ENCODE measurements at places on chromosomes 2 and 18. TPM values are rescaled to one million over a fixed set of nuclear protein-coding genes. Genes with fewer than 3 reads are reported as not detected.
A peak's percentile ranks its signal among the peaks of the same experiment; 100 is the strongest.

GRCh38 chr2:120344976-120345581, 857 bp upstream of the INHBB start:
- DNase-seq = no peak

GRCh38 chr2:69807821-69808540, 21.5 kb upstream of the GMCL1 start:
- DNase-seq = no peak

DNA sequence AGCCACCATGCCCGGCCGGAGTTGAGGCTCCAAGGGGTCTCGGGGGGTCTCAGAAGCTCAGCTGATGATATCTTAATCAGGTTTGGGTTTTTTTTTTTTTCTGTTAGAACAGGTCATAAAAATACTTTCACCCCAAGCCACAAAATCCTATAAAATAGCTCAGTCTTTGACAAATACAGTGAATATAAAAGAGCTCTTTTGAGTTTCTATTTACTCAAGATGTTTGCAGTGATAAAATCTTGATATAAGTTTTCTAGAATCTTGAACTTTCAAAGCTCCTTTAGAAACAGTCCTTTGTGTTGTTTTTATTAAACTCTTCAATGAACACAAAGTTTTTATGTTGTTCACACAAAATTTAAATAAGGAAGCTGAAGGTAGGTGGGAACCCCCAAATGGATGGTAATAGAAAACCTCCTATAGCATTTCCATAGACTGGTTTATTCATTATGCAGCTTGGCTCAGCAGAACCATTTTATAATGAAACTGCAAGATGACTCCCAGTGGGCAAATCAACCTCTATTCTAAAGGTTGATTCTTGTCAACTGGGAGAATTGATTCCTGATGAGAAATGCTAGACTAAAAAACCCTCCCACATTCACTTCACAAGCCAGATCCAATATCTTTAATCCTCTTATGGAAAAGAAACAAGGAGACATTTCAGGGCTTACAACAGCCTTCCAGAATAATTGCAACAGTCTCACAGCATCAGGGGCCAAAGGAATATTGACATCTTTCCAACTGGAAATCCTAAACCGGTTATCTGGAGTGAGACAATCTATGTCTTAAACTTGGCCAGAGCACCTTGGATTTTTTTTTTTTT, 13.6 kb upstream of the NARS1 start:
- DNase-seq = no peak

- DNase-seq = no peak
These were observed 516.9 kb downstream of the EIPR1 start for GRCh38 chr2:2860589-2861300.

- peak; percentile 70 for DNase-seq
These were observed 15.0 kb downstream of the KCNJ13 start for GRCh38 chr2:232761301-232761907.

DNA sequence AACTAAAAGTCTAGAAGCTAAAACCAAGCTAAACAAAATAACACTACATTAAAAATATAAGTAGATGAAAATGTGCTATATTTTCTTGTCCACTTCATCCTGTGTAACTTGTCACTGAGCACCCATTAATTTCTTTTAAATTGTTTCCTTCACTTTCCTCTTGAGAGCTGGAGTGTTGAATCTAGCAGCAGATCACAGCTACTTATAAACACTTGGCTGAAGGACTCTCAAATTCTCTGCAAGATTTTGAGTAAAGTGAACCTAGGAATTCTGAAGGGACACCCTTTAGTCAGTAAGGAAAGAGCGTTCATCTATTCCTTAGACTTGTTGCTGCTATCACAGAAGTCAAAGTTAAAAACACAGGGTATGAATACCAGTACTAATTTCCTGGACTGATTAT, 1163.9 kb downstream of the DPP10 start:
- DNase-seq = no peak

GRCh38 chr18:39721712-39722111, 2156.1 kb upstream of the CELF4 start:
- DNase-seq = no peak

GRCh38 chr2:201452058-201452921, 750 bp downstream of the STRADB start:
- DNase-seq = no peak

GRCh38 chr18:3910512-3910911, 460.5 kb downstream of the TGIF1 start:
- no peak for DNase-seq

GRCh38 chr2:203432811-203433210, 102.3 kb downstream of the RAPH1 start:
- peak; percentile 74 for DNase-seq

DNA sequence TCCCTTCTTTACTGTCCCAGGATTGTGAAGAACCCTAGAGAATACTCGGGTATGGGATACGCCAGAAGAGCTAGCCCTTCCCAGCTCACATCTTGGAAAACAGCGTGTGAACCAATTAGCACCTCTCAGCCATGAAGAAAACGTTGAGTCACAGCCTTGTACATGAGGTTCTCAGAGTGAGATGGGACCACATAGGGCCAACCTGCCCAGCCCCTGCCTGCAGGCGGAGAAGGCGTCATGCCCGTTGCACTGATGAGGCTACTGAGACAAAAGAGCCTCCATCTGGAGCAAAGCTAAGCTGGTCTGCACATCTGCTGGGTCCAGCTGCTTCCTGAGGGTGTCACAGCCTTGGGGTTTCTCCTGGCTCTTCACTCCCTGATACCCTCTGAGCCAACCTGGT, 92.2 kb downstream of the LBH start:
- peak; percentile 5 for DNase-seq

GRCh38 chr2:111523009-111523408, 361.0 kb downstream of the ANAPC1 start:
- DNase-seq = no peak

DNA sequence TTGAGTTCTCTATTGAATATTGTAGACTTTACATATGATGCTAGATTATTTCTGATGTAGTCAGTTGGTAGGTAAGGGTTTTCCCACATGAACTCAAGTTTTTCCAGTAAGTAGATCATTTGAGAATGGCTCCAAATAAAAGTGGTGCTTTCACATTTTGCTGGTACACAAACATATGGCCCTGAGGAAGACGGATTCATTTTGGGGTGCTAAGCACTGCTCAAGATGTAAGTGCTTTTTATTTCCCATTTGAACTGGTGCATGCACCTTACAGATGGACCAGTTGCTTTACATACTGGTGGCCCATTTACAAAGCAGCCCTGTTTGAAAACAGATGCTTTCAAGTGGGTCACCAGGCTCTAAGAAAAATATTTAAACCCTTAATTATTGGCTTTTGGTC, 266.7 kb downstream of the MEIS1 start:
- no peak for DNase-seq

DNA sequence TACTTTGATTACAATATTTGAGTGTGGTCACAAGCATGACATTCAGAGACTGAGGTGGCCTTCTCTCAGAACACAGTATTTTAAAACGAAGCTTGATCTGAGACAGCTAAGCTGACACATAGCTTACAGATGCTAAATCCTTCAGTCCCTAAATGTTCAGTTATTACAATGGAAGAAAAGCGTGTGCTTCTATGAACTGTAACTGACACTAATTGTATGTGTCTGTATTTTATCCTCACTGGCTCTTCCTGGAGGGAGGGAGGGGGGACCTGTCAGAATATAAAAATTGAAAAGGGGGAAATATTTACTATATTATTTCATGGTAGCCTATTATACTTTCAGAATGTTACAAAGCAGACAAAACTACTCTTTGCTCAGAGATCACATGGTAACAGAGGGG, 340.2 kb downstream of the FIGN start:
- no peak for DNase-seq

- no peak for DNase-seq
These were observed 7.3 kb downstream of the FOSL2 start for GRCh38 chr2:28399956-28400355.

- DNase-seq = no peak
These were observed 120.7 kb upstream of the ZC3H15 start for GRCh38 chr2:186365406-186365805.

DNA sequence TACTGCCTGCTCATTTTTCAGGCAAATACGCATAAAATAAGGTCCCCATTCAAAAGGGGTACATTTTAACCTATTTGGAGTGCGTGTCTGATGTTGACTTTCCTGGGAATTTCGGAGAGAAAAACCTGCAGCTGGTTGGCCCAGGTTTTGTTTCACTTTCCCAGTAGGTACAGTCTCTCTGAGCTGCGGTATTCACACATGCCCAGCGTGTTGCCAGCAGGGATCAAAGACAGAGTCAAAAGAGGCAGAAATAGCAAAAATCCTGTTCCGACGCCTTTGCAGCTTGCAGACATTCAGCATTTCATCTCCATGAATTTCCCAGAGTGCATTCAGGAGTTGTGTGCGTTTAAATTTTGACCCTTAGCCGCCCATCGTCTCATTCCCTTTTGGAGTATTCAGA, 855.4 kb upstream of the CELF4 start:
- DNase-seq = no peak

DNA sequence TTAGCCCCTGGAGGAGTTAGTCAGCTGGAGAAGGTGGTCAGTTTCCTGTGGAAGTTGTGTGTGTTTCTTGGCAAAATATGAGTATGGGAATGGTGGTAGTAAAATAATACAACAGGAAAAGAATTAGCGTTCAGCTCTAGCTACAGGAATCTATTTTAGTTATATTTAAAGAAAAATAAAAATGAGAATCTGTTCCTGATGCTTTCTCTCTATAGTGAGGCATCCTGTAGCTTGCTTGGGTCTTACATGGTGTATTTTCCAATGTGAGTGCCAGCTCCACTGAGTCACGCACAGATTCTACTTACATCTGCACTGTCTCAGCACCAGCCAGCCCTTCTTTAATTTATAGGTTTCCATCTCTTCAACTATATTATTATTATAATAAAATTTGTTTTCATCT, 132.2 kb downstream of the BIRC6 start:
- no peak for DNase-seq

DNA sequence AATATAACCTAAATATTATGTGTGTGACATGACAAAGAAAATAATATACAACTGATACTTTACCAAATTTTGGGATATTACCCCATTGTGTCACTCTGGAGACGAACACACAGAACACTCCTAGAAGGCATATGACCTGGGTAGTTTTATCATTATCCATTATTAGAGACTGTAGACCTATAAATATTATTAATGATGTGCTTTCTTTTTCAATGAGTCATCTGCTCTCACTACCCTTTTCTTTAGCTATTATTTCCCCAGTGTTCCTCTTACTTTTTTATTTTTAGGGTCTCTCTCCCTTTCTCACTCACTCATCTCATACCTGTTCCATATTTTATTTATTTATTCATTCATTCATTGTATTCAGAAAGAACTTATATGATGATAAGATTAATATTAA, 143.3 kb upstream of the ITGA4 start:
- no peak for DNase-seq

DNA sequence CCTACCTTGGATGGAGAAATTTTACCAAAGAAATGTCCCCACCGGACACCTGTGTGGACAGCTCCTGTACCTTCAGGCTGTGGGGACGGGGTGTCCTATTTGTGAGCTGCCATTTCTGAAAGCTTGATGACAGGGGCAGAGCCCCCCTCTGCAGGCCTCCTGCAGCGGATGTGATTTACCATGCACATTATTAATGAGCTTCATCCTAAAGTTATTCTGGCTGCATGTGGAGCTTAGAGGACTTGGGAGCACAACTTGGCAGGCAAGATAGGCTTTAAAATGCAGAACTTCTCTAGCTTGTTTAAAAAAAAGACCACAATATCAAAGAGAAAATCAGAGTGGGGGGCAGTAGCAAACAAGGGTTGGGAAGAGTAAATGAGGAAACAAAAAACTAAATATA, 350.0 kb upstream of the KLHL29 start:
- DNase-seq = no peak

DNA sequence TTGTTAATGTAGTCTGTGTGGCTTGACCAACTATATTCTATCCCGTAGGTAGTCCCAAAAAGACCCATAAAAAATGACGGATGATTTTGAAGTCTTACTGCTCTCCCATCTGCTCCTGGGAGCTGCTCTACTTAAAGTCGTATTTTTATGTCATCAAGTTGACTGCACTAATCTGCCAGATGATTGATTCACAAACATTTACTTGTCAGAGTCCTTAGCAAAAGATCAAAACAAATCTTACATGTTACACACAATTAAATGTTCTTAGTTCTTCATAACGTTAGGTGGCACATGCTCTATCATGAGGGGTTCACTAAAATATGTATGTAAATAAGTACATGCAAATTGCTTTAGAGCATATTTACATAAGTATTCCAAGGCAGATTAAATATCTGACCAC, 498.3 kb upstream of the LRRTM4 start:
- DNase-seq = no peak

DNA sequence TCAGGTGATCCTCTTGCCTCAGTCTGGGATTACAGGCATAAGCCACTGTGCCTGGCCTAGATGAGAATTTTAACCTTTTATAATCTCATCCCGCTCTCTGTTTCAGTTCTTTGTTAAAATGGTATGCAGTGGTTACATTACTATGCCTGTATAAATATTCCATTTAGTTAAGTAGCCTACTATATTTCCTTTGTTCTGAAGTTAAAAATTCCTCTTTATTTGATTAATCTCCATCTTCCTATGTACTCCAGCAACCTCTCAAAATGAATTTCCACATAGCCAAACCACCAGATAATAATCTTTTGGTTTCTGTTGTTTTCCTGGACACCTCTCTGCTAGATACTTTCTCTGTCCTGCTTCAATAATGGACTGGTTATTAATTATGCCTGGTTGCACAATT, 15.8 kb downstream of the RAB10 start:
- no peak for DNase-seq

The TGFA gene
- not detected for total RNA-seq

The HAAO gene
- not detected for total RNA-seq

The CD8B2 gene
- total RNA-seq = not detected

The NEB gene
- 0.30 TPM for total RNA-seq

The KCNS3 gene
- not detected for total RNA-seq

The AQP12B gene
- not detected for total RNA-seq

The GKN2 gene
- not detected for total RNA-seq

The CFAP53 gene
- 0.86 TPM for total RNA-seq

The AMER3 gene
- not detected for total RNA-seq

The COLEC11 gene
- total RNA-seq = 1.1 TPM

The RIT2 gene
- total RNA-seq = not detected

The PROC gene
- not detected for total RNA-seq

The ADD2 gene
- total RNA-seq = not detected
